ENCODE measurements at places on chromosomes 11 and 22.

GRCh38 chr11:78429660-78430059, 12.0 kb upstream of the GAB2 start:
- no peak for DNase-seq

GRCh38 chr11:114036958-114037357, 22.6 kb upstream of the ZBTB16 start:
- DNase-seq: no peak

DNA sequence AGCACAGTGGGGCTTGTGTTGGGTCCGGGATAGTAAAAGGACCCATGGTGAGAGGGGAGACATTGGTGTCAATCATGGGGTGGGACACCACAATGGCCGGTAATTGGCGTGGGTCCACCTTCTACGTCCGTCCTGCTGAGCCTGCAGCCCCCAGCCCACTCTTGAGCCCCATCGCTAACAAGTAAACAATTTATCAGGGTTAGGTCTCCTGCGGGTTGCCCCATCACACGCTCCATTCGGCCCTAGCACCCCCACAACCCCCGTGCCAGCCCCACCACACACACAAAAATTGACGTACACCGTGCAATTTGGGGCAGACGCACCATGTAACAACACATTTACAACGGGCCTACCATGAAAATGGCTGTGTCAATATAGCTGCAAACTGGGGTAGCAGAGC, 86.5 kb upstream of the HTATIP2 start:
- DNase-seq: no peak

DNA sequence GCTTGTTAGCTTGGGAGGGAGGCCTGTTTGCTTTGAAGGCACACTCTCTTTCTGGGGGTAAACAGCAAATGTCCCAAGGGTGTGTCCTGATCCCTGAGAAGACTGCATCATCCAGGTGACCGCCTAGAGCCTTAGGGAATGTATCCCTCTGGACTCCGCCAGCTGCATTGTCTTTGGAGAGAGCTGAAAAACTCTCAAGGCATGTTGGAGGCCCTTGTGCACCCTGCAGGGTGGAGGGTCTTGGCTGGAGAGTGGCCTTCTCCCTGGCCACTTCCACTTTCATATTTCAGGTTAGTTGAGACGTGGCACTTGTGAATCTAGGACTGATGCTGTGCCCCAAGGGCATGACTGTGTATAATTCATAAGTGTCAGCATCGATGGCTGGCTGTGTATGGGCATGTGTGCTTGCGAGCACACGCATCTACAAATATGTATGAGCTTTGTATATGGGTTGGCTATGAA, 70.6 kb downstream of the ZBTB16 start:
- no peak for DNase-seq

DNA sequence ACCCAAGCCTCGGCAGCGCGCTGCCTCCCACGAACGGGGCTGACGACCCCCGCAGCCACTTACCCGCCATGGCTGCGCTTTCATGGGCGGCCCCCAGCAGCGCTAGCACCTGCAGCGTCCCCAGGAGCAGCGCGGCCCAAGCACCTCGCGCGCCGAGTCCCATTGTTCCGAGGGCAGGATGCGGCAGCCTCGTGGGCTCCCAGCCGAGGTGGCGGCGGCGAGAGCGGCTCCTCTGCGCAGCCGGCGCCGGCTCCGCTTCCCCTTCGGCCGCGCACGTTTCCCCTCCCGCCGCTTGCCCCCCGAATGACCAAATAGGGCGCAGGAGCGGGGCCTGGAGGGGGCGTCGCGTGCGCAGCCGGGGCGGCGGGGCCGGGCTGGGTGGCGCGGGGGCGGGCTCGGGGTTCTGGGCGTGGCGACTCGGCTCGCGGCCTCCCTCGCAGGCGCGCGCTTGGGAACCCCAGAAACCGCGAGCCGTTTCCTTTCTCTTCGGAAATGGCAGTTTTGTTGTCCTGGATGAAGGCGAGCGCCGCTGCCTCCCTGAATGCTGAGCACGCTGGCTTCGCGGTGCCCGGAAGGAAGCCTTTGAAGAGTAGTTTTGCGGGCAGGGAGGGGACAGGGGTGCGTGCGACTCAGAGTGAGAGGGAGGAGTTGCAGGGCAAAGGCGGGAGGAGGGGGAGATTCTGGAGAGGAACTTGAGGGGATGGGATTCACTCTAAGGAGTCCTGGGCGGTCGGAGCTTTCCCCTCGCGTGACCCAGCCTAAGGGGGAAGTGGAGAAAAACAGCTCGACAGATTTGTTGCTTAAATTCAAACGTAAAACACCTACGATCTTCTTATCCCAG, at the start of gene TMEM123:
TSS of gene TMEM123 (minus strand) at position 305 of the 841 bp plus-strand sequence. CDS start at position 163, 142 bp downstream.
- DNase-seq: peak; percentile 91

- DNase-seq: peak; percentile 50
These were observed 135.1 kb downstream of the BCR start for GRCh38 chr22:23315341-23315917.

GRCh38 chr11:69449320-69450063, 32.0 kb upstream of the LINC01488 start:
- no peak for DNase-seq

DNA sequence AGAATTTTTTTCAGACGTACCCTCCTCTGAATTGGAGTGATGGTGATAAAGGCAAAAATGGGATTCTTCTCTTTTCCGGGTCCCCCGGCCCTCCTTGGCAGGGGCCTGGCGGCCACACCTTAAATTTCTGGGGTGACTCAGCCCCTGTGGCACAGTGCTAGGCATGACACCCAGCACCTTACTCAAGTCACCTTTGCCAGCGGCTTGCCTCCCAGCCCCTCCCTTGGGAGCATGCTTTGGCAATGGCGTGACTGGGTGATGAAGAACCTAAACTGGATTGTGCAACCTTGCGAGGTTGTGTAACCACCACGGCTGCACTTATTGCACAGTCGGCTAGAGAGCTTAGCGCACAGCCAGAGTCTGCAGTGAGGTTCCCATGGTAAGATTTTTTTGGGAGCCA, 16.2 kb upstream of the LDLRAD3 start:
- DNase-seq: no peak

DNA sequence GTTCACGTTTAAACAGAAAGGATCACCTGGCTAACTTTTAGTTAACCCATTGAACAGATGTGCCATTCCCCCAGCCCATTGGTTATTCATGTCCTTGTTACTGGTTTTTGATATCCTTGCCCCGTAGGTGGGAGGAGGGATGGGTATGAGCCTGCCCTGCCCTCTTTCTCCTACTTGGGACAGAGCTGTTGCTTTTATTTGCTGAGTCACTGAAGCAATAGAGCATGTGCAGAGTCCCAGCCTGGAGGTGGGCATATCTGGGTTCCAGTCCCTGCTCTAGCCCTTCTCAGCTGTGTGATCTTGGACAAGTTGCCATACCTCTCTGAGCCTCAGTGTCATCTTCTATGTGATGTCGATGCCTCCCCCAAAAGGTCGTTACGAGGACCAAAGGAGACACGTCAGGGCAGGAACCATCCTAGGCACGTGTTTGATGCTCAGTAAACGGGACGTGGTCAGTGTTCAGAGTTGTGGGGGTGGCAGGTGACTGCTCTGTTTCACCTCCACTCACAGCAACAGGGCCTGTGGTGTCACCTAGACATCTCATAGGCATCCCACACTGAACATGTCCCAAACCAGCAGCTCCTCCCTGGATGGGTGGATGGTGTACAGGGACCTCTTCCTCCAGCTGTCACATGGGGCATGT, 61.0 kb downstream of the BMAL1 start:
- no peak for DNase-seq

GRCh38 chr11:76669901-76670484, 554 bp downstream of the LRRC32 start:
- DNase-seq: no peak

DNA sequence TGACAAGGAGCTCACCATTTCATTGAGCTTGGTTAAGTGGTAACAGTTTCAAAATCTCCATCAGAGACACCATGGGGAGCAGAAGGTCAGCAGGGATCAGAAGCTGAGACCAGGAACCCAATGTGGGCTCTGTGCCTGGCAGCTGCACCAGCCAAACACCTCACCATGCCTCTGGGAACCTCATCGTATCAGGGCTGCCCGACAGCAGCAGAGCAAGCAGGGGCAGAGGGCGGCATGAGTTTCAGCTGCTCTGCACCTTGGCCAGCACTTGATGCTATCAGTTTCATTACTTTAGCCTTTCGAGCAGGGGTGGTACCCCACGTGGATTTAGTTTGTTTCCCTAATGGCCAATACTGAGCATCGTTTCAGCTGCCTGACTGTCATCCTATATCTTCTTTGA, 77.8 kb downstream of the DGCR2 start:
- no peak for DNase-seq

DNA sequence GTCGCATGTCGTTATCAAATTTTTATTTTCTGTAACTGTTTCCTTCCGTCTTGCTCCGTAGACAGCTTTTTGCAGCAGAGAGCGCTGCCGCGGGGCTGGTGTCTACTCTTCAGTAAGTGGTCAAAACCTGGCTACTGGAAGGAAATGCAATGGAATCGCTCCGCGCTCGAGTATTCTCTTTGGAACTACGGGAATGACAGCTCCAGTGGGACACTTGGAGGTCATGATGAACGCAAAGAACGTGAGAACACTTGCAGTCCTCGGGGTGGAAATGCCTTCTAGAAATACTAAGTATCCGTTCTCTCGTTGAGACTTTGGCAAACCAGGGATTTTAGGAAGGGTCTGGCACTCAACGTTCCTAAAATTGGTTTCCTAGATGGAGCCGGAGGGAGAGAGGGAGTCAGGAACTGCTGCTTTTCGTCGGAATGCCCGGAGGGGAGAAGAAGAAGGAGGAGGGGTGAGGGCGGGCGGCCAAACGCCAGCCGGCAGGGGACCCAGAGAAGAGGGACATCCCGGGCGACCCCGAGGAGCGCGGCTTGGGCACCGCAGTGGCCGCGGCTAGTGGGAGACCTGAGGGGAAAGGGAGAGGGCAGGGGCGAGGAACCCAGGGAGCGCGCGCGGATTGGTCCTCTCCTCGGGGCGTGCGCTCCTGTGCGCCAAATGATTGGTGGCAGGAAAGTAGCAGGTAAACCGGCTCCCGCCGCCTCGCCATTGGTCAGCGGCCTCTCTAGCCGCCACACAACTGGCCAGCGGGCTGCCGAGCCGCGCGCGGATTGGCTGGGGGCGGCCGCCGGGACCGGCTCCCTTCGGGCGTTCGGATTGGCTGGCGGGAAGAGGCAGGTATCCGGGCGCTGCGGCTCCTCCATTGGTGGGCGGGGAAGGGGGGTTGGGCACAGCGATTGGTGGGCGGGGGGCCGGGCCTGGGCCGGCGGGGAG, 490 bp upstream of the BMAL1 start:
- DNase-seq: peak; percentile 99

All from GM12865 (cell line).